T-helper 2 cell (primary cell): ENCODE measurements at places on chromosomes 3 and 15.
A peak's percentile ranks its signal among the peaks of the same experiment; 100 is the strongest.

DNA sequence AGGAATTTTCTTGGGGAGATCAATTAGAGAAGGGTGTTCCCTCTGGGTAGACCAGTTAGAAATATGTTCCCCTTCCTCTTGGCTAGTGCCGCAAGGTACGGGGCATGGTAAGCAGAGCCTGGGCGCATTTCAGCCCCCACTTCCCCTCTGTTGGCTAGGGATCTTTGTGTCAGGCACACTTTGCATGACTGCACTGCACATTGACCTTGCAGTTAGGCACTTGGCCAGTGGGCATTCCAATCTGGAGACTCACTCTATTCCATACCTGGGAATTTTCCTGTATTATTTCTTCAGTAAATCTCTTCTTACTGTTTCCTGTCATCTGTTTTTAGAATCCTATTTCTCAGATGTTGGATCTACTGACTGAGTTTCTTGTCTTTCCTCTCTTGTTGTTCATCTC lies 30.0 kb upstream of the CACNA1D start:
- DNase-seq: no peak

GRCh38 chr15:74380361-74381189 lies 13.1 kb upstream of the CYP11A1 start:
- no peak for DNase-seq

GRCh38 chr3:86563400-86563970 lies 427.5 kb downstream of the VGLL3 start:
- no peak for DNase-seq

- no peak for DNase-seq
Observed at GRCh38 chr3:31450345-31450744, 82.4 kb upstream of the STT3B start.

DNA sequence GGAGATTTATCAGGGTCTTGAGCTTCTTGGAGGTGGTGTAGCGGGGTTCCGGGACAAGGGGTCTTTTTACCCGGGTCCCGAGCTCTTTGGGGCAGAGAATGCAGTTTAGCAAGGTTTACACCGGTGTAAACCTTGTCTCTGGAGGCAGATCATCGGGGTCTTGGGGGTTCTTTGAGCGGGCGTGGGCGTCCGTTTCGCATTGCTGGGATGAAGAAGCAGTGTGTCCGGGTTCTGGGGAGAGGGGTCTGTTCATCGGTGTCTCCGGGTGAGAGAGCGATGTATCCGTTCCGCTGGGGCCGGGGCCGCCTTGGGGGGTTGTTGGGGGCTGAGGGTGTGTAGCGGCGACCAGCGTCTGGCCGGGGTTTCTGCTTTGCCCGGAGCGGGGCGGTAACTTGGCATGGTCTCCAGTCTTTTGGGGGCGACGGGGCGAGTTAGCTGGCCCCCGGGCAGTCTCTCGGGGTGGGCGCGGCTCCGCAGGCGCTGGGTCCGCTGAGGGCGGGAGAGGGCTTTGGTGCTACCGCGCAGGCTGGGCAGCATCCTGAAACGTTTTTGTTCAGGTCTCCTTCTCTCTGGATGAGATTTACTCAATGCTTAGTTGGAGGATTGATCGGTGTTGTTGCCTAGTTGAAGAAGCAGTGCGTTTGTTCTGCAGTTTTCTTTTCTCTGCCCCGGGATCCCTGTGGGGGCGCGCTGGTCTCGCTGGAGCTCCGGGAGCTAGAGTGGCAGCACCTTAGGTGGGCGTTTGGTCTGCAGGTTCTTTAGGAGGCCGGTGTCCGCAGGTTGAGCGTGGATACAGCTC lies 843 bp downstream of the GLCE start:
- DNase-seq: peak; percentile 15
